H7 (cell line): ENCODE measurements at places on chromosomes 16 and 17.

DNA sequence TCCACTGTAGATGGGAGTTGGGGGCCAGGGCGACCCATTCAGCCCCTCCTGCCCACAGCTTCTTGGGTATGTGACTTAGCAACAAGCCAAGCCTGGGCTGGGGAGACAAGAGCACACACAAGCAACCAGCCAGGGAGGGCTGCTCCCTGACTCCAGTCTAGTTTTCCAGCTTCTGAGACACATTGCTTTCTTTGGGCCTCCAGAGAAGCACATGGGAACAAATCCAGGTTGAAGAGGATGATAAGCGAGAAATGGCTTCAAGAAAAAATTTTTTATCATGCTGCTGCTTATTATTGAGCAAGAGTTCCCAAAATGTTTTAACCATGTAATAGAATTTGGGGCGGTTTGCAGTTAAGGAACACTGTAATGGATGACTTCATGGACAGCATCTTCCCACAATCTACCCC lies 173.7 kb downstream of the SOX9 start:
- DNase-seq = no peak

DNA sequence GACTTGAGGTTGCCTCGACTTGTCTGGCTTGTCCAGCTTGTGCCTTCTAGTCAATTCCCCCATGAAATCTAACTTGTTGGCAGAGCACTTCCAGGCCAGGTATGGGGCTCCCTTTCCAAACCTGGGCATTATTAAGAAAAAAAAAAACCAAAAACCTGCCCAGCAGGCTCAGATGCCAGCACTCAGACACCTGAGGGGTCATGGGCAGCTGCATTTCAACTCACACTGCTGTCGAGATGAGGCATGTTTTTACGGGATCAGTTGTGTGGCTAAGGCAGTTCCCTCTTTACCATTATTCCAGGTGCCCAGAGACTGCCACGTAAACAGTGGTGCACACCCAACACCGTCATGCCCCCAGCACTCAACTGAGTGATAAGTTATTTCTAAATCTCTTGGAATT lies 17.8 kb downstream of the TMEM11 start:
- DNase-seq = no peak

DNA sequence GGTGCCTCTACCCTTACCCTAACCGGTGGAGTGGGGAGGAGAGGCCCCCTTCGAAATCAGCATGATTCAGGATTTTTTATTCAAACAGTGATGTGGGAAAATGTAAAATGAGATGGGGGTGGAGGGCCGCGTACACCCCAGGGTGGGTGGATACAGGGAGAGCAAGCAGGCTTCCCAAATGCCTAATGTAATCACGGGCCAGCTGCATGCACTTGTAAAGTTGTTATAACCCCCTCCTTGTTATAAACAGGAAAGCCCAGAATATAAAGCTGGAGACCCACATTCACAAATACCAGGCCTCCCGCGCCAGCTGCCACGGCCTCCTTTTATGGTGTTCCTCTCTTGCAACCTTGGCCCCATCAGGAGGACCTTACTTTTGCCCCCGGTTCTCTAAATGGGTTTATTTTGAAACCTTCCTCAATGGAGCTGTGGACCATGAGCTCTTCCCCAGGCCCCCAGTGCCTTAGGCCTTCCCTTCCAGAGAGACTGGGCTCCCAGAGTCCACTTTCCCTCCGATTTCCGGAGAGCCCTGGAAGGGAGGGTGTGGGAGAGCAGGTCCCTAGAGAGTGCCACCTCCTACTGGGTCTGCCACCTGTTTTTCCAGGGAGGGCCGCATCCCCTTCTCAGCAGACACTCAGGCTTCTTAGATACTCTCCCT lies 906 bp upstream of the FOXL1 start:
- DNase-seq = peak; percentile 70

- DNase-seq = no peak
Measured at GRCh38 chr17:17525956-17526355, 29.8 kb upstream of the RASD1 start.

GRCh38 chr17:73550556-73550955 lies 93.7 kb downstream of the SDK2 start:
- DNase-seq = no peak

GRCh38 chr17:77577491-77577890 lies 381.0 kb upstream of the TNRC6C start:
- no peak for DNase-seq

DNA sequence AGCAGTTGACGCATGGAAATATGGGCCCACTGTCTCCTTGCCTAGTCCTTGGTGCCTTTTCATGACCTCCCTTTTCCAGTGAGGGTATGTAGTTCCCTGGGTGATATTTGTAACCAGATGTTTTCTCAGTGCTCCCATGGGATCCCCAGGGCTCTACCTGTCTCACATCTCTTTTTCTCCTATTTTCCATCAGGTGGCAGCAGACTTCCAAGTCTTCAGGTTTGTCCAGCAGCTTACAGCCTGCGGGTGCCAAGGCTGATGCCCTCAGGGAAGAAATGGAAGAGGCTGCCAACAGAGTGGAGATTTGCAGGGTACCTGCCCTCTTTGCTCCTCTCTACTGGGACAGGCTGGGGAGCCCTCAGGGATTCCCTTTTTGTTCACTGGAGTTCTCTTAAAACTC lies 89.1 kb downstream of the ELAC2 start:
- DNase-seq = peak; percentile 40

GRCh38 chr17:64441772-64442540 lies 7.0 kb upstream of the MILR1 start:
- DNase-seq = no peak

GRCh38 chr16:24204150-24204665 lies 51.9 kb upstream of the CACNG3 start:
- no peak for DNase-seq

DNA sequence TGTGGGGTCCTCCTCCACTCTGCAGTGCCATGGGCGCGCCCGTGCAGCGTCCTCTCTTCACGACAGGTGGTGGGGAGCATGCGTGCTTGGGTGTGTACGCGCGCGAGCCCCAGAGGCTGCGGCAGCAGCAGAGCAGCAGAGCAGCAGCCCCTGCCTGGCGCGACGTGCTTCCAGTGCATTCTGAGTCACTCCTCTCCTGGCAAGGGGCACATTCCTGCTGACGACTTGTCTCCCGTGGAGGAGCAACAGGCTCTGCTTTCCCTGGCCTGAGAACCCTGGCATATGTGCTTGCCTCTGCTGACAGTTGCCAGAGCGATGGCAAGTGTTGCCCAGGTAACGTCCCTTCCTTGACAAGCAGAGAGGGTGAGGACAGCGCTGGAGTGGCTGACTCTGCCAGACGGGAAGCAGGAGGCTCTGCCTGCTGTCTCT lies 133.8 kb upstream of the PLCG2 start:
- peak; percentile 54 for DNase-seq

DNA sequence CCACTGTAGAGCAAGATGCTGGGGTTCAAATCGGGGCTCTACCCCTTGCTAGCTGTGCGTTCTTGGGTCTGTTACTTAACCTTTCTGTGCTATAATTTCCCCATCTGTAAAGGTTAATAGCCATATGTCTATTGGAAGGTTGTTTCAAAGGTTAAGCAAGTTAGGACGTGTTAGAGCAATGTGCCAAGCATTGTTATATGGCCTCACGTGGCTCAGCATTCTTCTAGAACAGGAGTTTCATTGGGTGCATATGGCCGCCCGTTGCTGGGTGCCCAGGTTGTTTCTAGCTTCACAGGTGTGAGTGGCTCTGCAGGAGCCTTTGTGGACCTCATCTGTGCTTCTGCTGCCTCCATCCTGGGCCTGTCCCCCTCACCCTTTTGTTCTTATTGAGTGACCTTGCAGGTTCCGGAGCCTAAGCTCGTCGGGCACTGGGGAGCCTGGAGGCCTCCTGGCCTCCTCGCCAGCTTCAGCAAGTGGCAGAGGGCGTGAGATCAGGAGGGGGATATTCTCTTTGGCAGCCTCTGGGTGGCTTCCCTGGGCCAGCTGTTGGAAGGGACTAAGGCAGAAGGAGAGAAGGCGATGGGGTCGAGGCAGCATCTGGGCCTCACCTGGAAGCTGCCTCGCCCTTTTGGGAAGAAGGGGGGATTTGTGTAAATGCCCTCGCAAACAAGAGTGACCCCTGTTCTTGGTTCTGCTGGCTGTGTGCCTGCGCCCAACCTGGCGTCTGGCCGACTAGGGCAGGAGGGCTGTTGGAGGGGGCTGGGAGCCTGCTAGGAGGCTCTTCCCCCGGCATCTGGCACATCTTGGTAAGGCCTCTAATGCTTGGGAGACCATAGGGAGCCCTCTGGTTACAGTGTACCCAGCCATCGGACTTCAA lies 80.2 kb upstream of the CIBAR2 start:
- DNase-seq = no peak

DNA sequence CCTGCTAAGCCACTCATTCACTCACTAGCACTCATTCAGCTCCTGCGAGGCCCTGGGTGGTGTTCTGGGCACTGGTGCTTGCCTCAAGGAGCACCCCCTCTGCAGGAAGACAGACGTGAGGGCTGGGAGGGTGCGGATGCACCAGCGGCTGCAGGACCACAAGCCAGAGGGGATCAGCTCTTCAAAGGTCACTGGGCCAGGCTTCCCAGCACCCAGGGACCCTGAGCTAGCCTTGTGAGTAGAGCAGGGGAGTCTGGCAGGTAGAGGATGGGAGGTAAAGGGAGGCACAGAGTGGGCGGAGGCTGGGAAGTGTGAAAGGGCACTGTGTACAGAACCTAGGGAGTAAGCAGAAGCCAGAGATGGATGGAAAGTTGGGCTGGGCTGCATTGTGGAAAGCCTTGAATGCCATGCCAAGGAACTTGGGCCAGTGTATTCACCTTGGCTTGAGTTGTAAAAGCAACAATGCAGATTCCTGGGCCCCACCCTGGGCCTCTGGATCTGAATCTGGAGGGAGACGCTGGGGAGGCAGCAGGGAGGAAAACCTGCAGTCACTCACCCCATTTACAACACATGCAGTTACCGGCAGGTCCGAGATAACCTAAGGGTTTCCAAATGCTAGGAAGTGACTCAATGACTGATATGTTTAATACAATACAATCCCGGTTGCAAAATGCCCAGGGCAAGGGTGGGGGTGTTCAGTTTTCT lies 1.7 kb downstream of the IL4R start:
- DNase-seq = peak; percentile 60

- peak; percentile 80 for DNase-seq
Measured at GRCh38 chr17:49576917-49577649, 1.4 kb downstream of the NXPH3 start.

GRCh38 chr17:4616476-4616875 lies 25.0 kb downstream of the ALOX15 start:
- no peak for DNase-seq

- no peak for DNase-seq
Measured at GRCh38 chr16:51461255-51461654, 310.2 kb upstream of the SALL1 start.

GRCh38 chr16:27202923-27203506 lies 311 bp upstream of the KDM8 start:
- peak; percentile 90 for DNase-seq

GRCh38 chr17:72702998-72703397 lies 389.5 kb downstream of the SLC39A11 start:
- no peak for DNase-seq

DNA sequence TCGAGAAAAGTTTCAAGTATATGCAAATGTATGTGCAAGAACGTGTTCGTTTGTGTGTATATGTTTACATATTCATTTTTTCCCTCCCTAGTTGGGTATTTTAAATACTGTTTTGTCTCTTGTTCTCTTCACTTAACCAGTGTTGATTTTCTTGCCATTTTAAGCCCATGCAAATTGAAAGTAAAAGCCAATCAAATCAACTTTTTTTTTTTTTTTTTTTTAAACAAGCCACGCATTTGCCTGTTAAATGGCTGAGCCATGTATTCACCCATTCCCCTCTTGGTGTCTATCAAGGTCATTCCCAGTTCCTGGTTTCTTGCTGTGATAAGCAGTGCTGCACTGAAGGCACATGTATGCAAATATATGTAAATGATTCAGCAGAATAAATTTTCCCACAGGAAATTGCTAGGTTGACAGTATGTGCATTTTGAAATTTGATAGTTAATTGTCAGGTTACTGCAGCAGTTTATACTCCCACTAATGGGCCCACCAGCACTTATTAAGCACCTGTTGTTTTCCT lies 12.2 kb downstream of the ABCC1 start:
- no peak for DNase-seq
